ENCODE measurements at places on chromosomes 5 and 9.

- DNase-seq = peak; percentile 31
These were observed 1.3 kb downstream of the PCSK5 start for GRCh38 chr9:75891771-75892215.

DNA sequence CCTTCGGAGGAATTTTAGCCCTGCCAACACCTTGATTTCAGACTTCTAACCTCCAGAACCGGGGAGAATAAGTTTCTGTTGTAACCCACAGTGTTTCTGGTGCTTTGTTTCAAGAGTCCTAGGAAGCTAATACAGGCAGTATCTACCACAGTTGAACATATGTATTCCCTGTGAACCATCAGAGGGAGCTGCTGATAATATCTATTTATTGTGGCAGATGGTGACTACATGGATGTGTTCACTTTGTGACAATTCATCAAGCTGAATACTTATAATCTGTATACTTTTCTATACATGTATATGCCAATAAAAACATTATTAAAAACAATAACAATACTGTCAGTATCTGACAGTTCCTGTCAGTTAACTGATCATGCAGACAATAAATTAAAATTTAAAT, 137.2 kb upstream of the GNA14 start:
- no peak for DNase-seq

DNA sequence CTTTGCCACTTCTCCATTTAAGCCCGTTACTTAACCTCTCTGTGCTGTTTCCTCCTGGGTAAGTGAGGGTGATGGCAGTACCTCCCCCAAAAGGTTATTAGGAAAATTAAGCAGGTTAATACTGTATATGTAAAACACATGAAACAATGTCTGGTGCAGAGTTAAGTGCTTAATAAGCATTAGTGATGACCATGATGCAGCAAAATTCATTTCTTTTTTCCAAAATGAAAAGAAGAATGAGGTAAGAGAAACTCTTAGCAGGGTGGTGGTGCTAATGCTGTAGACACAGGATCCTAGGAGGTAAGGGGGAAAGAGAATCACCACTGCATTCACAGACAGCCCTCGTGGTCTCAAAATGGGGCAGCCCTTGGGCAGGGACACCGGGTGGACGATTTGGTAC, 115.1 kb upstream of the RAI14 start:
- no peak for DNase-seq

DNA sequence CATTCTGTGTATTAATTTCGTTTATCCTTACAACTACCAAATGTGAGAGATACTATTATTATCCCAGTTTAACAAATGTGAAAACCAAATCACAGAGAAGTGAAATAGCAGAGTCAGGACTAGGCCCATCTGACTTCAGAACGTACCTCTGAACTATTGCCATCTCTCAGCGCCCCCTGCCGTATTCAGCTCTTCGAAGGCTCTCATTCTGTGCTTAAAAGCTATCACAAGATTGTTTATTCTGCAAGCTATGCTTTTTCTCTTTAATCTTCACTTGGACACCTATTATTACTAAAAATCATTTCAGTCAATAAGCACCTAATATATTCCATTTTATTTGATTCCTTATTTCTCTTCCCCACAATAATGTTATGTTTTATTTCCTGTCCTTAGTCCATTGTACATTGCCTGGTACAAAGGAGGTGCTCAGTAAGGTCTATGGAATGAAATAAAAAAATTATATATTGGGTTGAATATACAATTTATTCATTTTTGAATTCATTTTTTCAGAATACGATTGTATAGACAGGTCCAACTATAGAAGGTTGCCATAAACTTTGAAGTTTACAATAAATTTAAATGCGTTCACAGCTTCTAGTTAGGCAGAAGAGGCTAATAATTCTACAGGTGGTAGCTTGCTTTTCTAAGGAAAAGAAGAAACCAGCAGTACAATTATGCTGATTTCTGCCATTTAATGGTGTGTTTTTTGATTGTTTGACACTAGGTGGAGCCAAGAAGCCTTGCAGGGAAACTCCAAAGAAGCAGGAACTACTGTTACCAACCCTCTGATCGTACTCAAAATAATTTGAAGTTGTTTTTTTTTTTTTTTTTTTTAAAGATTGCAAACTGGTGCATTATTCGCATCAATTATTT, 202.2 kb upstream of the DMRTA1 start:
- DNase-seq = peak; percentile 31

DNA sequence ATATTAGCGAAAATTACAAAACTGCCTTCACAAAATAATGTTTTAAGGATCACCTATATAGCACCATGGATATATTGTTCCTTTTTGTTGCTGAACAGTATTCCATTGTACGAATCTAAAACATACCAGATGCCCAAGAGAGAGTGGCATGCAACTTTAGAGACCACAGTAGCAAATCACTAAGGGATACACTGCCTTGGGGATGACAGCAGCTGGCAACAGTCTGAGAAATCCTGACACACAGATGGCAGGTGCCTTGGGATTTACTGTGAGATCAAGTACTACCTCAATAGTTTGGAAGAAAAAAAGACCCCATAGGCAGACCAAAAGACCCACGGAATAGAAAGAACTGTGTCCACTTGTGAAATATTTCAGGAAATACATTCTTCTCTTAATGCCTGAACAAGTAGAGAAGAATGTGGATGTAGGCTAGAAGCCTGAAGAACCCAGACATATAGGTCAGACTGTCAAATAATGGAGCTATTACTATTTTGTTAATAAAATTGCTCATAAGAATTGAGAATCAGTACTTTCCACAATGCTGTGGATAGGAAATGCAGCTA, 53.4 kb downstream of the PLPP1 start:
- no peak for DNase-seq

DNA sequence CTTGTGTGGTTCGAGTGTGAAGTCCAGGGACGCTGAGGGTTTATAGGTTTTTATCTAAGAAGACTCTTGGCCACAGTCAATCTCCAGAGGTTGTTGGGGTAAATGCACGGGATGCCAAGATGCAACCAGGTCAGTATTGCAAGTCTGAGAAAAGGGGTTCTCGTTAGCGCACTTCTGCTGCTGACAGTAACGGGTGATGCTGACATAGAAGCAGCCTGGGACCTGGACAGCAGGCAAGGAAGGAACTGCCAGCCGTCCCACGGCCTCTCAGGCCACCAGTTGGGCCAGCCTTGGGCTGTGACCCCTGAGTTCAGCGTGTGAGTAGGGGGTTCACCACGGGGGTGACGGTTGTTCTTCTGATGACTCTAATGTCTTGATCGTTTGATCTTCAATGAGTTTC, 39.0 kb downstream of the TENT4A start:
- DNase-seq = no peak

DNA sequence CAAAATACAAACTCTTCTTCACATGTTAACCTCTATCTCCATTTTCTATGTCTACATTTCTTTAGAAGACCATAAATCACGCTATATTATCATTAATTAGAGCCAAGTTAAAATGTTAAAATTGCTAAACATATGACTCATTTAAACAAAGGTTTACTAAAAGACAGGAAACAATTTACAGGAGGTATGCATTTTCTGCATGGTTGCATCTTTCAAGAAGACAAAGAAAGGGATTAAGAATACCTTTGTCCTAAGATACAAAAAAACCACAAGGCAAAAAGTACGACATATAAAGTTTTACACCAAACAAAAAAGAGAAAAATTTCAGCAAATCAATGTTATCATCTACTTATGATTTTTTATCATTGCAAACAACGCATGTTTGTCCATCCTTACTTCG, 324.4 kb downstream of the PDE4D start:
- no peak for DNase-seq

GRCh38 chr9:80437825-80438224, 866.1 kb downstream of the TLE4 start:
- no peak for DNase-seq

DNA sequence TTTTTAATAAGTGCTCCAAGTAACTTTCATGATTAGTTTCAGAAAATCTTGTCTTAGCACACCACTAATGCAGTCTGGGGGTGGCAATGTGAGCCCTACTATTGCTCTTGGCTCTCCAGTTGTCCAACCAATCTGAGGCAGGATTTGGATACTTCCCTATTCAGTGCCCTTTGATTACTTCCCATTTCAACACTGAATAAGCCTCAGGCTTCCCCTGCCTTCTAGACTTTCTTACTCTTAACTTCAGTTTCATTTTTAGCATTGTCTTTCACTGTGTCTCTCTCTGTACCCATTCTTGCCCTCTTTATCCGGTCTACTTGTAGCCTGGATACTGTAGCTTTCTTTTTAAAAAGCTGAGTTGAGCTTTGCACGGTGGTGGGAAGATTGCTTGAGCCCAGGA, 186.1 kb downstream of the C9orf152 start:
- DNase-seq = no peak

- DNase-seq = no peak
These were observed 16.4 kb upstream of the ERGIC1 start for GRCh38 chr5:172817664-172818063.

GRCh38 chr9:91778031-91778430, 172.0 kb downstream of the ROR2 start:
- DNase-seq = no peak

GRCh38 chr5:65190328-65191053, 291.2 kb downstream of the ADAMTS6 start:
- DNase-seq = no peak

DNA sequence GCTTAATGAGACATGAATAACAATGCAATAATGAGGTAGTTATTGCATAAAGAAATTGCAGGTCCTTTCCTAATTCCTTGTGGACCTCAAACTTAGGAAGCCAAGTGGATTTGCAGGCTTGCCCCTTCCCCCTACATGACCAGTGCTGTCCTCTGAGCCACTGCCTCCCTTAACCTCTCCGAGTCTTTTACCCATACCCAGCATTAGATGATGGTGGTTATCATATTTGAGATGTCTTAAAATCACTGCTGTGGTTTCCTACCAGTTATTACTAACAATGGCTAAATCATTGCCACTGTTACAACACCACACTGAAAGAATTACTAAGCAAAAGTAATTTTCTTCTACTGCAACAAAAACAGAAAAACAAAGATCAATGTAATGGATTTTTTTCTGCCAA, 170.8 kb downstream of the EDIL3 start:
- DNase-seq = no peak

- no peak for DNase-seq
These were observed 55.4 kb upstream of the CDH12 start for GRCh38 chr5:22908586-22908985.

GRCh38 chr5:17213938-17214337, 3.5 kb upstream of the BASP1 start:
- DNase-seq = no peak

DNA sequence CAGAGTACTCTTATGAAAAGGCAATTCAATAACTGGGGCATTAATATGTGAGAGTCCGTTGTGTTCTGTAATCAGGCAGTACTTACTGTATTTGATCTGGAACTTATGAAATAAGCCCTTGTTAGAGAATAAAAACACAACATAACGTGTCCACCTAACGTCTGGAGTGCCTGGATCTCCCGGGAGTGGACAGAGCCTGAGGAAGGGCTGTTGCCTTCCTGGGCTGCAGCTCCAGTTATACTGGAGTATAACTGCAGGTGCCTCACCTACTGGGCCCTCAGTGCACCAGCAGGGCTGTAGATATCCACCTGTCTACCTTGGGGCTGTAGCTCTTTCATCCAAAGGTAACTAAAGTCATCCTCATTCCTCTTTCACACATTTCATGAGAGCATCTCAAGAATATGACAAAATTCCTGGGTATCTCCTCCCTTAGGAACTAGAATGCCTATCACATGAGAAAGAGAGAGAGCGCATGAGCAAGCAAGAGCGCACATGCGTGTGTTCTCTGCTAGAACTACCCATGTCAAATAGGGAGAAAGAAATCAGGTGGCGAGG, 200.1 kb downstream of the GAPVD1 start:
- DNase-seq = no peak

DNA sequence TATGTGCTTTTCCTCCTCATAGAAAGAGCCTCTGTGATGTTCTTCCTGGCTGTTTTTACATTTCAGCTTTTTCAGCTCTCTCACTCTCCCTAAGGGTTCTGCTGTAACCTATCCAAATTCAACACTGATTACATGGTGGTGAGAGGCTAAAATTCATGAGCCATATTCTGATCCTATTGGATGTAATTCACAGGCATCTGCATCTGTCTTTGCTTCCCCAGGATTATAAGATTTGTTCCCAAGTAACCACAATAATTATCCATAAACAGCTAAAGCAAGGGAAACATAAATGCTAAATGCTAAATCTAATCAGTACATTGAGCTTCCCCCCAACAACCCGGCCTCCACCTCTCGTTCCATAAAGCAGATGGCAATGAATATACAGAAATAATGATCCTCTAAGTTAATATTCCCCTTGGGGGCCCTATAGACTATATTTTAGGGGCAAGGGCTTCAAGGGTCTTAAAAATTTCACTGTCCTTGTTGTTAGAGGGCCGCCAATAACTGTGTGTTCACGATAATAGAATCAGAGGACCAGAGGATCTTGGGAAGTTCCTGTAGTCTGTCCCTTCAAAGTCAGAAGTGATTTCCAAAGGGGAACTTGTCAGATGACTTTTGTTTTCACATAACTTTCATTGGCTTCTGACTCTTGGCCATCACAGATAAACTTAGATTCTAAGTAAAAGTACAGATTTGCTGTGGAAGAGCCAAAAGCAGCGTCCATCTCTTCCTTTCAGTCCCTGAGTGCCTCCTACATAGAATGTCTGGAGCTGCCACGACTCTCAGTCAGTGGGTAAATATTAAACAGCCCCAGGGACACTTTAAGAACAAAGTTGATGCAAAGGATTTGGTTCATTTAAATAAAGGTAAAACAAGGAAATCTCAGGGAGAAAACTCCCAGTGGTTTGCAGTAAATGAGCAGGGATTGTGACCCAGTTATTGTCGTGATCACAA, 125.6 kb downstream of the ALDH1A1 start:
- DNase-seq = no peak

GRCh38 chr9:77475641-77476473, 172.3 kb downstream of the GNA14 start:
- DNase-seq = peak; percentile 36

- DNase-seq = no peak
These were observed 15.1 kb downstream of the CFAP77 start for GRCh38 chr9:132424857-132425674.

DNA sequence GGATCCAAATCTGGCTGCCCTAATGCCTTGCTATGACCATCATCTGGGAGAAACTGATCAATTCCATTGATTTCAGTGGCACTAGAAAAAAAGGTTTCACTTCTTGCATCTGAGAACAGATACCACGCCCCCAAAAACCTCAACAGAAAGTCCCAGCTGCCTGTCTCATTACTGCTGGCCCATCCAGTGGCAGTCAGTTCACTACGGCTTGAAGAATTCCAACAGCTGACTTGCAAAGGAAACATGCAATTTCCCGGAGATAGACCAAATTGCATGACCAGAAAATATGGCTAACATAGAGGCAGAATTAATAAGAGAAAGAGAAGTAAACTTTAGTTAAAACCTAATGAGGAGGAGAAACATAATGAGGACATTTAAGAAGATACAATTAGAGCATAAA, 48.6 kb downstream of the UGCG start:
- DNase-seq = peak; percentile 52
